Kasumi-1 (cell line): ENCODE measurements at places on chromosomes 1 and 21.

DNA sequence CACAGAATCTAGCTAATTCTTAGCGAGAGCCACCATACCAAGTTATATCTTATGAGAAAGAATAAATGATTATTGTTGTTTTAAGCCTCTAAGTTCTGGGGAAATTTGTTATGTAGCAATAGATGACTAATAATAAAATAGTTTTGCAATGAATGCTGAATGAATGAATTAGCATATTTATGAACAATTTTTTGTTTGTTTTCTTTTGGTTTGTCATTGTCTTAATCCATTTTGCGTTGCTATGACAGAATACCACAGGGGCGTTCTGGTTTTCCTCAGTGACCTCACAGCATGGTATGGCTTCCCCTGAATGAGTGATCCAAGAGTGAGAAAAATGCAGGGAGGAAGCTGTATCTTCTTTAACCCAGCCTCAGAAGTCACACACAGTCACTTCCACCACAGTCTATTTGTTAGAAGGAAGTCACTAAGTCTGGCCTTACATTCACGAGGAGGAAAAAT is 53.8 kb upstream of the HPDL start:
- peak; percentile 2 for DNase-seq

DNA sequence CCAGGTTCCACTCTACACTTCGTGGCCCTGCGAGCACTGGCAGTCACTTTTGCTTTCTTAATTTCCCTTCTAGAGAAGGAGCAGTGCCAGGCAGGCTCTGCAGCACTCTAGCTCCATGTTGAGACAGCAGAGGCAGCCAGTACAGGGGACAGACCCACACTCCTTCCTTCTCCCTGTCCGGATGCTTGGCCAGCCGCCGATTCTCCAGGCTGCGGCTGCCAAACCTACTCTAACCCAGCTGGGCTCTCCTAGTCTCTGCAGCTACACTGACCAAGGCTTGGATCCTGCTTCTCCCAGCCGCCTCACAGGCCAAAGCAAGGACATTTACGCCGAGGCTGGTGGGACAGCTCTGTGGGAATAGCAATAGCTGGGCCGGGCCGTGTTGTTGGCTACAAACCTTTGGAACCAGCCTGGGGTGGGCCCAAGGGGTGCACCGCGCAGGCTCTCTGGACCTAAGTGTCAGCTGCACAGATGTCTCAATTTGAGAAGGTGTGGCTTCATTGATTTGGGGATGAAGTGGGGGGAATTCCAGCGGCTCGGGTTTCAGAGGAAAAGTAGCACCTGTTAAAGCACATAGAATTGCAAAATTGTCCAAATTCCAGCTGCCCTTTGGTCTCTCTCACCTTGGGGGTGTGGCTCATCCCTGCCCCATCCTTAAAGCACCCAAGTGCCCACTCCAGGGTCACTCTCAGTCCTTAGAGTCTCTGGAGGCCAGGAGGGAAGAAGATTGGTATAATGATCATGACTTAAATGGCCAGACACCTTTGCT is 3.2 kb downstream of the BARHL2 start:
- DNase-seq: no peak

DNA sequence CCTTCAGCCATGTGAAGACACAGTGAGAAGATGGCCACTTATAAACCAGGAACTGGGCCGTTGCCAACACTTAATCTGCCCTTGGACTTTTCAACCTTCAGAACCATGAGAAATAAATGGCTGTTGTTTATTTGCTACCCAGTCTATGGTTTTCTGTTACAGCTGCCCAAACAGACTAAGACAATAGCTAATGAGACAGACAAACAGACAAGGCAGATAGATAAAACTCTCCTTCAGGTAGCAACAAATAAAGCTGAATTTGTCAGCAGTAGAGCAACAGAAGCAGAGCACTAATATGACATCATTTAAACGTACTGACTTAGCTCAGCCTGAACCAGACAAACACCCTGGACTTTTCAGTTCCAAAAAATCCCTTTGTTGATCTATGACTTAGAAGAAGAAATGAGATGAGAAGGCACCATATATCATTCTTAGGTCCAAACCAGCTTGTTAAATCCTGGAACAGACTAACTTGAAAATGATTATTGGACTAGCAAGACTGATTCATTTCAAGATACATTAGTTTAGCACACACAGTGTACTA is 27.0 kb downstream of the ZZZ3 start:
- DNase-seq: no peak

DNA sequence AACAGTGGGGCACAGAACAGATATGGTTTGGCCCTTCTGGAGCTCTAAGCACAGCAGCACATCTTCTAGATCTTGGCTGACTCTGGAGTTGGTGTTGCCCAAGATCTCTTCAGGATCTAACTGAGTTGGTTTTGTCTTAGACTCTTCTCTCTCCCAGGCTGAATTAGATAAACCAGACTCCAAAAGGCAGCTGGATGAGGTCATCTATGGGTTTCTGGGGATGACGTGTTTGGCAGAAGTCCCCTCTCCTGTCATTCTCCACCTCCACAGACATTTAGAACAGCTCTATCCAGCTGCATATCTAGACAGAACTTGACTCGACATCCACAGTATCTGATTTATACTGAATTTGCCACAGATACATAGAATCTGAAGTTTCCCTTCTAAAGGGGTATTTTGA is 75.3 kb downstream of the ST6GALNAC5 start:
- no peak for DNase-seq

DNA sequence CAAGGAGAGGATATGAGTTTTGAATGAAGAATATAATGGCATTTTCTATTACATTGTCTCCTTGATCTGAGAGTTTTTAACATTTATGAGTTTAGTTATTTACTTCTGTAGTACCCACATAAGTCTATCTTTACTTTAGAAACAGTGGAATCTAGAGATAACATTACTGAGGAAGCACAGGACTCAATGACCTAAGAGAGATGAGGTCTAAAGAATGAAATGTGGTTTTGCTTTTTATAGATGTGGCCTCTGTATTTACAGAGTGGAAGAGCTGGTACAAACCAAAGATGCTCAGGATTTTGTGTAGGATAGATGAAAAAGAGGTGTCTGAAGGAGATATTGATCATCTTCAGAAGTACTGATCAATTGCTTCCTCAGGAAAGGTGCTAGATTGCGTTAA is 177.3 kb downstream of the KCTD3 start:
- no peak for DNase-seq
